ENCODE measurements at places on chromosomes 13 and 19.

GRCh38 chr13:111899714-111900389 lies 167.1 kb upstream of the SOX1 start:
- DNase-seq = no peak

DNA sequence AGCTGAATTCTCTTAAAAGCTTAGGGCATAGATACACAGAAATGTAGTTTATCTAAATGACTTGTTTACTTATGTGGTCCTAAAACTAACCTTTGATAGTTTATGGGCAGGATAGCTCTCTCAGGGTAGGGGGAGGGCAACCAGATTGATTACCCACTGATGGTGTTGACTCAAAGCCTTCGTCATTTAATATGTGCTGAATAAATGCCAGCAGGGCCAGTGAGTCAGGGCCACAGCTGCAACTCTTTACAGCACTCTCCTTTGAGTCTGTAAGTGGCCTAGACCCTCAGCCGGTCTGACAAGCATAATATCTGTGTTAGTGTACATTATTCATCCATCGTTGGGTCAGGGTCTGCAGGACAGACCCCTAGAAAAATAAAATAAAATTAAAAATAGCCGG lies 128.5 kb downstream of the ZNF675 start:
- DNase-seq = no peak

DNA sequence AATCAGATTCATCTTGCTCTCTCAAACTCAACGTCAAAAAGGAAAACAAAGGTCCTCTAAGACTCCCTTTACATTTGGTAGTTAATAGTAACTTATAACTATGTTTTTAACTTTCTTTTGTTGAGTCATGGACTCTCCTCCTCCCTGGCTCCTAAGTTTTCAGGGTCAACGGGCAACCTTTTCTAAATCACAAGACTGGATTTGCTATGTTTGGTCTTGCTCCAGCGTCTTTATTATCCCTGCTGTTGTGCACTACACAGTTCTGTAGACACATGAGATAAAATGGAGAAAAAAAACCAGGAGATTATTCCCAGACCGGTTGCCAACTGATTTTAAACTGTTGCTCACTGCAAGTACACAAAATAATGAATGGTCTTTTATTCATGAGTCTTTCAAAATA lies 1.9 kb upstream of the ITM2B start:
- DNase-seq = no peak

DNA sequence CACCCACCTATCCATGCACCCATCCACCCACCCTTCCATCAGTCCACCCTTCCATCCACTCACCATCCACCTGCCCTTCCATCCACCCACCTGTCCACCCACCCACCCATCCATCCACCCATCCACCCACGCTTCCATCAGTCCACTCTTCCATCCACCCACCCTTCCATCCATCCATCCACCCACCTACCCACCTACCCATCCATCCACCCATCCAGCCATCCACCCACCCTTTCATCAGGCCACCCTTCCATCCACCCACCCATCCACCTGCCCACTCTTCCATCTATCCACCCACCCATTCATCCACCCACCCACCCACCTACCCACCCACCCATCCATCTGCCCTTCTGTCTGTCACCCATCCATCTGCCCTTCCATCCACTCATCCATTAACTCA lies 17.0 kb downstream of the KLHL26 start:
- DNase-seq = no peak

DNA sequence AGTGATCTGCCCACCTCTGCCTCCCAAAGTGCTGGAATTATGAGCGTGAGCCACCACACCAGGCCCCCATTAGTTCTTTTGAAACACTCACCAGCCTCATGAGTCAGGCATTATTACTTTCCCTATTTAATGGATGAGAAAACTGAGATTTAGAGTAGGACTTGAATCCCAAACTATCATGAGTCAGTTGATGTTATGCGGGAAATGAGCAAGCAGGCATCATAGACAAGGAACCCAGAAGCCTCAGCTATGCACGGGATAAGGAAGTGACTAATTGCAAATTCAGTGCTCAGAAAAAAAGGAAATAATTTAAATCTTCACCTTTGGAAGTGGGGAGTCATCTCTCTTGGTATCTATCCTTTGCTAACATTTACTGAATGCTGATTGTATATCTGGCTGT lies 217.5 kb downstream of the ABCC4 start:
- no peak for DNase-seq

GRCh38 chr13:29961036-29961670 lies 110.7 kb upstream of the UBL3 start:
- no peak for DNase-seq

DNA sequence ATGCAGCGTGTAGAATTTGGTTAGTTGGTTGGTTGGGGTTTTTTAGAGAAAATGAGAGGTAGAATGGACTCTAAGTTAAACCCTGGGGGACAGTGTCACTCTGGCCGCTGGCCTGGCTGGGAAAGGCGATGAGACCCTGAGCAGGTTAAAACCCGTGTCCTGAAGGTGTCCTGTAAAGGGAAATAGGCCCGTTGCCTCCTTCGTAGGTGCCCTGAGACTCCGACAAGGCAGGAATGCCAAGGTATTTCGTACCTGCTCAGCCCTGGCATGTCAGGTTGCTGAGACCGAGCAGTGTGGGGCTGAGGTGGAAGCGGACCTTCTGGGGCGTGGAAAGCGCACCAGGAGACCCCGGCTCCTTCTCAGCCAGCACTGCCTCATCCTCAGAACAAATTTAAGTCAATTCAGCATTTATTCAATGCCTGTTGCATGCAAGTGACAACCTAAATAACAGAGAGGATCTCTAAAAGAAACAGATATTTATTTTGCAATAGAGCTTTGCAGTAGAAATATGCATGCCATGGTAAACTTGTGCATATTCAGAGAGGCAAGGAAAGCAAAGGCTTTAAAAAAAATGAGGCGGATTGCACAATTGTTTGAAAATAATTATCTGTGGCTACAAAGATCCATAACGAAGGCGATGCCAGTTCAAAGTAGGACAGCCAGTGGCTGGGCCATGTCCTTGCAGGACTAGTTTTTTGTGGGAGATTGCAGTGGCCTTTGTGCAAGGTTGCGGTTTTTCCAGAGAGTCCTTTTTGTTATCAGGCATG lies 1.4 kb upstream of the RAB20 start:
- no peak for DNase-seq

GRCh38 chr13:47146991-47147811 lies 250.3 kb upstream of the HTR2A start:
- no peak for DNase-seq

GRCh38 chr13:49995625-49996101 lies 1.2 kb upstream of the TRIM13 start:
- no peak for DNase-seq

- DNase-seq = no peak
These were observed 774 bp downstream of the SLC25A15 start for GRCh38 chr13:40790154-40790616.

DNA sequence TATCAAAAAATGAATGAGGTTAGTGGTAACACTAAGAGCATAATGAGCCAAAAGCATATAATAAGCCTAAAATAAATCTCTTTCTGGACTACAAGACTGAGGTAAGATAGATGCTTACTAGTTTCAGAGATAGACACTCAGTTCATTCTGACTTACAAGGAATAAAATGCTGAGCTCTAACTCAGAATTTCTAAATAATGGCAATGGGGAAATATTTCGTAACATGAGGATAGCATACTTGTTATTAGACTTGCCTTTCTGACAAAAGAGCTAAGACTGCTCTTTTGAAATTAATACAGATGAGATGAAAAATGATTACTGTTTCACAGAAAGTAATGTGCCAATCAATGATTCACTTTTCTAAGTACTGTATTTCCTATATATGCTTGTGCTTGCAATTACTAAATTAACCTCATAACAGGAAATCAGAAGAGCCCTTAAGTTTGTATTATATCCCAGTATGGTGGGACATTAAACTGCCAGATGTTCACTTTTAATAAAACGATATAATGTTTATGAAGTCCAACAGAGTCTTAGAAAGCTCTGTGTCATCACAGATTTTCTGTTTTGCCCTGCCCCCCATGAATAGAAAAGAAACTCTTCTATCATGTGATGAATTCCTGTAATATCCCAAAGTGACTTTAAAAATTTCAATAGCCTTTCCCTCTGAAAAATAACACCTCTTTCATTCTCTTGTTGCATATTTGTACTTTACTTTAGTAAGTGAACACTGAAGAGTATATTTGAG lies 2771.0 kb upstream of the PCDH20 start:
- no peak for DNase-seq

GRCh38 chr13:83423861-83424260 lies 458.4 kb downstream of the SLITRK1 start:
- DNase-seq = no peak

GRCh38 chr19:58007285-58007684 lies 4.7 kb upstream of the ZNF606 start:
- DNase-seq = no peak

Measured in stimulated activated CD4-positive, alpha-beta T cell treated with anti-CD3 and anti-CD28 coated beads, Interleukin-4, amount 100 ng/mL, for 24 hours (primary cell).